ENCODE measurements at places on chromosomes 4 and X.

- DNase-seq: no peak
Measured at GRCh38 chr4:31984872-31985271, 1264.7 kb downstream of the PCDH7 start.

DNA sequence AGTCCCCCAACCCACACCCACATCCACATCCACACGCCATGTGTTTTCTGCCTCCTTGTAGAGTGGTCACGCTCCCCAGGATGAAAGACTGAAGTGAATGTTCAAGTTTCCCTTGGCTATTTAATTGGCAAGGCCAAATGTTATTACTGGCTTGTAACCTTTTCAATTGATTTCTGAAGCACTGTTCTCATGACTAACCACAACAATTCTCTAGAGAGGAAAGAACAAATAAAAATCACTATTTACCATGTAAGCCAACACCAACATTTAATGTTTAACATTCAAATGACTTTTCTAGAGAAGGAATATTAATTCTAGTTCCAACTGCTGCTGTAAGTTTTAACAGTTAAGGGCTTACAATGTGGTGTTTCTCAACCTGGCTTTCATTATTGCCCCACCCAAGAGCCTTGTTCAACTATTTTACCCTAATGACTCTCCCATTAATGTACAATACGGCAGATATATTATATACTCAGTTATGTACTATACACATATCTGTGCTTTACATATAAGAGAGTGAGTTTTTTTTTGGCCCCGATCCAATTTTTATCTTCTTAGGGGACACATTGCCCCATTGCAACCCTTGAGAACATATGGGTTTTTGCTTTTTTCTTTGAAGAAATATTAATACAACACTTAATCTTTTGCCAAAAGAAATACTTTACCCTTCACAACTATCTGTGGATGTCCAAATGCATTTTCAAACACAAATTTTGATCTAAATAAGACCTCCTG is 46.5 kb downstream of the RELL1 start:
- no peak for DNase-seq

DNA sequence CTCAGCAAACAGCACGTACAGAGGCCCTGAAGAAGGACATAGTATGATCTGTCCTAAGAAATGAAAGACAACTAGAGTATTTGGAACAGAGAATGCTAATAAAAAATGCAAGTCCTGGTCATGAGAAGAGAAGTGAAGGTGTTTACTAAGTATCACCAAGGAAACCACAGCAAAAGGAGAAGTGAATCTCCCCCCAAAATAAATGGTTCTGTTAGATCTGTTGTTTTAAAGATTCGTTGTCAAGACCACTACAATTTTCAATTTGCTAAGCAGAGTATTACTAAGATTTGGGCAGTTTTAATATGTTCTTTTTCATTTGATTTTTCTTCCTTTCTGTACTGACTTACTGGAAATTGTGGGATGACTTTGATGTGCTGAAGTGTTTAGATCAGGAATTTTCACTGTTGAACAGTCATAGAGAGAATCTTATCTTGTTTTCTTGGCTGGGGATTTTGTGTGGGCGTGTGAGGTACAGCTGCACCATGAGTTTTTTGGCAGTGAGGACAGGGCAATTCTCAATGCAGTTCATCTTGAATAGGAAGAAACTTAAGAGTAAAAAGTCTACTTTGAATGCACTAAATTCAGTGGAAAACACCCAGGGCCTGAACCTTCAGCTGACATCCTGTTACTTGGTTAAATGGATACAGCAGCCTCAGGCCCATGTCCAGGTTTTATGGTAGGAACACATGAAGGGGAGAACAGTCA is 132.2 kb downstream of the STIM2 start:
- DNase-seq: no peak

DNA sequence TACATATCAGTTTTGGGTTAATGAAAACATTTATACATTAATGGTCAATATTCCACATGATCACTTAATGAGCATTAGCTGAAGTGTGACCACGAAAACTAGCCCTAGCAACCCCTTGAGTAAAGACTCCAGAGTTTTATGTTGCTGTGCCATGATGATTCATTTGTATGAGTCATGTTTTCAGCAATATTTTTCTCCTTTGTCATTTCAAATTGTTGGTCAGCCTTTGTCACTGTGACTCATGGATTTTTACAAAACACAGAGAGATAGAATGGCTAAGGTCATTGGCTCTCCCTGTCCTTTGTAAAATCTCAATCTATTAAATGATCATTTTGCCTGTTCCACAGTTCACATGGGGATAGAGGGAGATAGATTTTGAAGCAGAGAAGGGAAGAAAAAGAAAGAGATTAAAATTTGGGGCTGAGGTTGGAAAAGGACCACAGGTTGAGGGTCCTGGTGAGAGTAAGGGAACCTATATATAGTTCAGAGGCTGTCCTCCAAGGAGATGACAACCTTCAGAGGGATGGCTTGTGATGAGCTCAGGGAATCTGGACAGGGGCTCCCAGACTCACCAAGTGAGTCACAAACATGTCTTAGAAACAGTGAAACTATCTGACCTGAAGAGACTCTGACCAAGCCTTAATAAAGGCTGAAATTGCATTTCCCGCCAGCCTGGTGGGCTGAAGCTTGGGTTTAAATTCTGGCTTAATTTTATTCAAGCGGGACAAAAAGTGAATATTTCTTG is 25.6 kb downstream of the NR0B1 start:
- no peak for DNase-seq

DNA sequence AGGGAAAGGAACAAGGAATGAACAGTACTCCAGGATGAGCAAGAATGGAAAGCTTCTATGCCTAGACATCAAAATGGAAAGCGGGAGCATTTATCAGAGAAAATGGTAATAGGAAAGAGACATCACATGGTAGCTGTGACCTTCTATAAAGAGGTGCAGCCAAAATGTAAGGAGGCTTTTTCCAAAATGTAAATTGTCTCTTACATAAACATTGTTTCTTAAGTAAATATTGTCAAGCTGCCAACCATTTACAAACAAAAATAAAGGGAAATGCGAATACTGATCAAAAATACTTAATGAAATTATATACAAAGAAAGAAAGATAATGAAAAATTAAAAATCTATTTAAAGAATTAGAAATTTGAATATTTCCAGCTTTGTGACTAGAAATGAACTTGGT is 55.0 kb upstream of the RASGEF1B start:
- no peak for DNase-seq

Measured in nephron progenitor cell (in vitro differentiated cells).